ENCODE measurements at places on chromosomes 13 and 19. TPM values are rescaled to one million over a fixed set of nuclear protein-coding genes. Genes with fewer than 3 reads are reported as not detected.

ZNF528 gene
- 21.6 TPM for total RNA-seq

SIAH3 gene
- not detected for total RNA-seq

ZNF534 gene
- total RNA-seq, result not detected

OLFM2 gene
- total RNA-seq, result not detected

ZIC5 gene
- total RNA-seq, result not detected

ATP4A gene
- total RNA-seq, result not detected

Measured in MCF 10A (cell line).